ENCODE measurements at places on chromosomes 5 and 9.

GRCh38 chr5:6362846-6363245, 15.5 kb downstream of the MED10 start:
- DNase-seq, result no peak

GRCh38 chr9:113538701-113539430, 75.3 kb downstream of the RGS3 start:
- no peak for DNase-seq

DNA sequence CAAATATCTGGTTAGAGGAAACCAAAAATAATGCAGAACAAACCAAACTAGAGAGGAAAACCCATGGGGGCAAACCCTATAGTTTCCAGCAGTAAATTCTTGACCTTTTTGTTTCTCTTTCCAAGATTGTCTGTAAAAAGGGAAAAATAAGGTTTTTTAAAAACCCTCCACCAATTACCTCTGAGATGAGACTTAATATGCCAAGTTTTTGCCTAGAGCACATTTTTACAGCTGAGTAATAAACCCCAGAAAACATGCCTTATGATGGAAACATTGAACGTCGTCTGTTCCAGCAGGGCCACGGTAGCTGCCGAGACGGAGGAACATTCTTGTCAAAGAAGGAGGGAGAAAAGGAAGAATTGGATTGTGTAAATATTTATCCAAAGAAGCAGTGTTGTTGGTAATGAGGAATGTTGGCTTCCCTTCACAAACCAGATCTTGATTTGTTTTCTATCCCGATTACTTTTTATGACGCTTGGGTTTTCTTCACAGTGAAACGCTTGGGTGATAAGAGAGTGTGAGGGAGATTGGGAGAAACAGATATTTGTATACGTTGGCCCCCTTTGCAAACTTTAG, 17.3 kb upstream of the MSX2 start:
- DNase-seq, result no peak

GRCh38 chr5:139849942-139850341, 54.3 kb downstream of the PSD2 start:
- no peak for DNase-seq

- DNase-seq, result no peak
These were observed 85.3 kb downstream of the FAM114A2 start for GRCh38 chr5:153953411-153953810.

DNA sequence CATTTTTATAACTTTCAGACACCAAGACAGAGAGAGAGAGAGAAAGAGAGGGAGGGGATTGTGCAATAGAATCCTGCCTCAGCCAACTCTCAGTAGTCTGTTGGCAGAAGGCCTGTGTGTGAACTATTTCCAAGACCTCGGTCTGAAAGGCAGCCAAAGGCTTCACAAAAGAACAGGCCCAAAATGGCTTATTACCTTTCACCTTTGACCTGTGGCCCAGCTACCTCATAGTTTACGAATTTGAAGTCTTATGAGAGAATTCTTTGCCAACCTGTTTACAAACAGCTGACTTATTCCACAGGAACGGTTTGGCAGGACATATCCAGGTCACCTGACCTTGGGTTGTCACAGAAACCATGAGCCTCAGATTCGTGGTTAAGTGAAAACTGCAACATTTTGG, 48.6 kb downstream of the NR2F1-AS1 start:
- DNase-seq, result no peak

GRCh38 chr5:171757853-171758535, 27.6 kb upstream of the SMIM23 start:
- no peak for DNase-seq

DNA sequence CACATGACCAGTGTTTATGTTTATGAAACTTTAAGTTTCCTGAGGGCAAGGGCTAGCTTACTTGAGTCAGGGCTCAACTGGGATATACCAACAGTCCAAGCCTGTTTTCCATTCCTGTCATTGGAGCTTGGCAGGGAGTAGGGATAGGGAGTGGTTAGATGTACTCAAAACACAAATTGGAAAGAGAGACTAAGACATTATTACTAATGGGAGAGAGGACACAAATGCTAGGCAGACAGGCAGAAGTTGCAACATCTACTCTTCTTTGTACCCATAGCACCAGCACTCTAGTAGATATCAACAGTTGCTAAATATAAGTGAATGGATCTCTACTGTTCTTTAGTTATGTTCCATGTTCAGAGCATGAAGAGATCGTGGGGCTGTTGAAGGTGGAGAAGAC, 62.8 kb downstream of the NPR3 start:
- no peak for DNase-seq

DNA sequence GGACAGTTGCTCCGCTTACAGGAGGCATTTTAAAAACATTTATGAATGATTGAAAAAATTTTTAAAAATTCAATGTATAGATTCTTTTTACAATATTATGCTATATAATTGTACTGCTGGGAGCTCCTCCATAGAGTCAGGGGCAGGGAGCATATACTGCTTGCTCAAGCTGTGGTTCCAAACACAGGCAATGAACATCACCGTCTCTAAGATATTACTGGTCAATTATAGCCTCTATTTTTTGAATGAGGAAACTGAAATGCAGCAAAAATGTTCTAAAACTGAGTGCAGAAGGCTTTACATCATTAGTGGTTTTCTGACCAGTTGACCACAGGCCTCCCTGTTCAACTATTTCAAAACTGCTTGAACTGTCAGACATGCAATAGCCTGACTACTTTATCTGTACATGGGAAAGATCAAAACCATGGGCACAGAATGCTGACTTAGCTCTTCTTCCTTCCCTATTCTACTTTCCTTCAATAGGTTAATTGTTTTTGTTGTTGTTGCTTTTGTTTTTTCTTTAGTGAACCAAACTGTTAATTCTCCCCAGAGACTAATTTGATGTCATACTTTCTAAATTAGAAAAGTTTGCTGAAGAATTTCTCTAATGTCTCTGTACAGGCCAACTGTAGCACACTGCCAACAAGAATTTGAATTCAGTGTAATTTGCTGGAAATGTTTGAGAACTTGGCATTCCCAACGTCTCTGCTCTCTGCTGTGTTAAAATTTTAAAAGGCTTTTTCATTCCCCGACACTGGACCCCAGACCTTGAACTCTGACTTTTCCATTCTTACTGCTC, 107.6 kb upstream of the MPDZ start:
- DNase-seq, result no peak

- no peak for DNase-seq
These were observed 18.3 kb upstream of the B4GALT1 start for GRCh38 chr9:33185406-33185805.

GRCh38 chr9:102609461-102609860, 385.7 kb upstream of the CYLC2 start:
- DNase-seq, result no peak

DNA sequence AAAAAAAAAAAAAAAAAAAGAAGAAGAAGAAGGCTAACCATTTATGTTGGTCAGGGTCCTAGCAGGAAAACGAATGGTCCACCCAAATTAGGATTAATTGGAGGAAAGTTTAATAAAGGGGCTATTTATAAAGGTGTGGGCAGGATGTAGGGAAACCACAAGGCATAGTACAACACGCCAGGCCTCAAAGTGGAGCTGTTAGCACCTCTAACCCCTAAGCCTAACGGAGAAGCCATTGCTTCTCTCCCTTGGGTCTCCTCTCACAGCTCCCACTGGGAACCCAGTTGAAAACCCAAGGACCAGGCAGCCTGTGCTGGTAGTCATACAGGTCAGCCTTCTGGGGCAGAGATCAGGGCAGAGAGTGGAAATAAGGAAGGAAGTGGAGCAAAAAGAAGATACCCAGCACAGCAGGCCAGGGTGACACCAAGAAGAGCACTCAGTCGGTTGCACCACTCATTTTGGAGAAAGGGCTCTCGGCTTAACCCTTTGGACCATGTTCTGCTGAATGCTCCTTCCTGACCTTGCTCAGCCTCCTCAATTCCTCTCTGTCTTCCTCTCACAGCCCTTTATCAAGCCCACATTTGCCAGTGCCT, 8.8 kb upstream of the GLIPR2 start:
- no peak for DNase-seq

- DNase-seq, result no peak
These were observed 206.1 kb downstream of the SLIT3 start for GRCh38 chr5:169094586-169095409.

DNA sequence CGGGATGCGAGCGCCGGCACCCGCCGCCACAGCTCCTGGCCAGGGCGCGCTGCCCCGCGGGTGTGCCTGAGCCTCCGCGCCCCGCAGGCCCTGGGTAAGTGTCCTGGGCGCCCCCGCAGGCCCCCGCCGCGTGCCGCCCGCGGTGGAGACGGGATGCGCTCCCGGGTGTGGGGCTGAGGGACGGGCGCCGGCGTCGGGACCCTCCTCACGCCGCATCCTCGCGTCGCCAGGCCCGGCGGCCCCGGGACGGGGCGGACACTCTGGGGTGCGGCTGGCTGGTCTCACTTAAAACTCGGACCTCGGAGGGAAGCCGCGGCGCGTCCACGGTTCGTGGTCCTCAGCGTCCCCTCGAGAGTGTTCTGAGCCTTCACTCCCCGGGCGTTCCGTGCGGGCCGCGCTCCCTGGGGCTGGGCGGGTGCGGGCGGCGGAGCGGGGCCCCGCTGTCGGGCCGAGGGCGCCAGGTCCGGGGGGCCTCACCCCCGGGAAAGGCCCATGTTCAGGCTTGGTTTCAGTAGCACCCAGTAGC, 275 bp downstream of the AHRR start:
- DNase-seq, result no peak

- DNase-seq, result no peak
These were observed 536.8 kb downstream of the BNC2 start for GRCh38 chr9:16333691-16334090.

DNA sequence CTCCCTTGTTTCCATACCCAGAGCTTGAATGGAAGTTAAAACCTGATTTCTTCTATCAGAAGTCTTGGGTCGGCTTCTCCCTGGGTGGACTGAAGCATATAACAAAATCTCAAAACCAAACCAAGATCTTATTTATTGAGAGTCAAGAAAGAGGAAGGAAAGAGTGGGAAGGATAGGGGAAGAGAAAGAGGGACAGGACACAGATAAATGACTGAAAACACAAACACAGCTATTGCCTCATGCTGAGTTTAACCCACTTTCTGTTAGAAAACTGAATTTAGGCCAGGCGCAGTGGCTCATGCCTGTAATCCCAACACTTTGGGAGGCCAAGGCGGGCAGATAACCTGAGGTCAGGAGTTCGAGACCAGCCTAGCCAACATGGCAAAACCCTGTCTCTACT, 92.9 kb downstream of the PALM2AKAP2 start:
- no peak for DNase-seq

GRCh38 chr5:142486581-142486980, 161.8 kb upstream of the SPRY4 start:
- no peak for DNase-seq

- DNase-seq, result no peak
These were observed 11.5 kb upstream of the SPOCK1 start for GRCh38 chr5:137510671-137511070.

Measured in stimulated activated CD4-positive, alpha-beta T cell treated with anti-CD3 and anti-CD28 coated beads, Interleukin-1b, Interleukin-23, amount 100 ng/mL, for 4 hours (primary cell).